Smooth muscle cell of bladder (primary cell): ENCODE measurements at places on chromosomes 4 and X. TPM values are rescaled to one million over a fixed set of nuclear protein-coding genes. Genes with fewer than 3 reads are reported as not detected.

Gene GAGE12F
- not detected in 2 replicates for total RNA-seq

Gene P2RY8
- total RNA-seq, result not detected in 2 replicates

Gene MTTP
- under 0.01 and 0.09 TPM in 2 replicates for total RNA-seq

Gene PGRMC1
- total RNA-seq, result 133 and 143 TPM in 2 replicates

Gene HTR2C
- total RNA-seq, result under 0.01 TPM in 2 replicates

Gene XAGE2
- not detected in 2 replicates for total RNA-seq

Gene L1CAM
- total RNA-seq, result 0.28 TPM in 2 replicates

Gene ELF2
- 34.9 and 36.8 TPM in 2 replicates for total RNA-seq

Gene TLR3
- total RNA-seq, result 2.0 and 2.7 TPM in 2 replicates

Gene CCNA2
- 5.3 and 6.2 TPM in 2 replicates for total RNA-seq

Gene ZNF182
- total RNA-seq, result 2.8 and 3.0 TPM in 2 replicates

Gene DMRTC1
- not detected in 2 replicates for total RNA-seq

Gene NPFFR2
- not detected in 2 replicates for total RNA-seq
